ENCODE measurements at places on chromosomes 5 and 9.

GRCh38 chr9:3804103-3804502 is 278.3 kb upstream of the RFX3 start:
- no peak for DNase-seq

DNA sequence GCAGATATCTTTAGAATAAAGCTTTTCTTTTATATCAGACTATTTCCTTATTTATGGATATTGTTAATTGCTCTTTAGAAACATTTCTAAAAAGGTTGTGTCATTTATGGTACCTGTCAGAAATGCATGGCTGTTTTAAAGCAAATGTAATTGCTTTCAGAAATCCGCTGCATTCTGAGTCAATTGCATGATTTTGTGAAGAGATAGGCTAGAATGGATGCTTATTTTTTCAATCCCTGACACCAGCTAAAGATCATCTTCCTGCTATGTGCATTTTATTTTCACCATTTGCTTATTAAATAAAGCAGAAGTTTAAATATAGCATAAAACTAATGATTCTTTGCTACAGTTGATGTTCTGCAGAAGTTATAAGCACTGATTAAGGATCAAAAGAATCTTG is 170.2 kb upstream of the C9orf72 start:
- DNase-seq, result no peak

GRCh38 chr5:125209650-125210049 is 463.2 kb upstream of the ZNF608 start:
- no peak for DNase-seq

GRCh38 chr5:16192311-16192710 is 12.7 kb upstream of the MARCHF11 start:
- DNase-seq, result no peak

- DNase-seq, result no peak
Observed at GRCh38 chr5:172207511-172207910, 13.5 kb downstream of the EFCAB9 start.
